ENCODE measurements at places on chromosomes 2 and 18.

GRCh38 chr18:60804415-60804814, 431.8 kb upstream of the MC4R start:
- no peak for DNase-seq

DNA sequence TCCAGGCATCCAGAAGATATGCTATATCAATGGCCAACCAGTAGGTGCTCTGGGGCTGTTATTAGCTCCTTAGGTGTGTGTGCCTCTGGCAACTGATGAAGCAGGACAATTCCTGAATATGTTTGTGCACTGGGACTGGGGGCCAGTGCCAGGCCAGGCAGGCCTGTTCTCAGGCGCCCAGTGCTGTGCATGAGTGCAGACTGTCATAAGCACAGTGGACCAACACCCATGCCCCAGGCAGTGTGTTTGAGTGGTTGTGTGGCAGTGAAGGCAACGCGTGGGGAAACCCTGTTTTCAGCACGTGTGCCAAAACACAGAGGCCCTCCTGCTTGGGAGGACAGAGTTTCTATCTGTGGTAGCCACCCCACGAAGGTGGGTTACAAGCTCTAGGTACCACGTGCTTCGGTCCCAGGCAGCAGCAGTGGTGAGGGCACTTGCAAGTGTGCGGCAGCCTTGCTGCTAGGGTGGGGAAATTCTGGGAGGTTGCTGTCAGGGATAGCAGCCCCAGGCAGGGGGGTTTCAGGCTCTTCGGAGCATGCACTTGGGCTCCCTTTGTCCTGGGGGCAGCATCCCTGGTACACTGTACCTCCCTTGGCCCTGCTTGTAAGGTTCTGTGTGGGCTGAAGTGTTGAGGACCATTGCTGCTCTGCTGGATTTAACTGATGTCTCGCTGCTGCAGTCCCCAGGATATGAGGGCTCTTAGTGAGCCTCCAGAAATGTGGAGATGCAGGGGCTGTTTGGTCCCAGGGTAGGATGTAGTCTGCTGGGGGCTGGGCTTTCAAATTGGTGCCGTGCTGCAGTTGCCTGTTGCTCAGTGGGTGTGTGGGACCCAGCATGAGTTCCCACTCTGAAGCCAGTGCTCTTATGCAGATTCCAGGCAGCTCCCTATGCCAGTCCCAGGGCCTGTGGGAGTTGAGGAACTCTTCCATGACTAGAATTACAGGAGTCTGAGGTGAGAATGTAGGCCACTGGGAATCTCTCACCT, 280.9 kb downstream of the RPRM start:
- no peak for DNase-seq

GRCh38 chr2:64337314-64337713, 116.6 kb upstream of the LGALSL start:
- no peak for DNase-seq

- DNase-seq, result peak; percentile 63
Observed at GRCh38 chr2:10327896-10328669, 25.4 kb downstream of the HPCAL1 start.

DNA sequence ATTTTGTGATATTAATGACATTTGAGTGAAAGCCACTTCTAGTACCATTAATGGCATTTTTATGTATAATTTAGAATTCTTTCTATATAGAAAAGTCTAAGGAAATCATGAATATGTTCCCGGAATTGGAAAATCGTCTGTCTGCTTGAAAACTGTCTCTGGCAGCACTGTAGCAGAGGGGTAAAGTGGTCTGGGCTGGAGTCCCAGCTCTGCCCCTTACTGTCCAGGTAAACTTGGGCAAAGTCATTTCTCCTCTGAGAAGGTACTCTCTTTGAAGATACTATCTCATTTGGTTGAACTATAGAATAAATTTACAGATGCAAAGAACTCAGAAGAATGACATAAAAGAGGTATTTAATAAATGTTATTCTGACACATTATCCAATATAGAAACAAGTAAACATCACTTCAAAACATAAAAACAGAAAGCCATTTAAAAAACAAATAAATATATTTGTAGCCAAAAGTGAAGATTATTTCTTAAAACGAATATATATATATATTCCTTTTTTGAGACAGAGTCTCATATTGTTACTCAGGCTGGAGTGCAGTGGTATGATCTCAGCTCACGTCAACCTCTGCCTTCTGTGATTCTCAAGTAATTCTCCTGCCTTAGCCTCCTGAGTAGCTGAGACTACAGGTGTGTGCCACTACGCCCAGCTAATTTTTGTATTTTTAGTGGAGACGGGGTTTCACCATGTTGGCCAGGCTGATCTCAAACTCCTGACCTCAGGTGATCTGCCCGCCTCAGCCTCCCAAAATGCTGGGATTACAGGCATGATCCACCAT, 149.8 kb upstream of the ITGA4 start:
- DNase-seq, result no peak

GRCh38 chr2:196335221-196335634, 163.8 kb upstream of the STK17B start:
- no peak for DNase-seq

DNA sequence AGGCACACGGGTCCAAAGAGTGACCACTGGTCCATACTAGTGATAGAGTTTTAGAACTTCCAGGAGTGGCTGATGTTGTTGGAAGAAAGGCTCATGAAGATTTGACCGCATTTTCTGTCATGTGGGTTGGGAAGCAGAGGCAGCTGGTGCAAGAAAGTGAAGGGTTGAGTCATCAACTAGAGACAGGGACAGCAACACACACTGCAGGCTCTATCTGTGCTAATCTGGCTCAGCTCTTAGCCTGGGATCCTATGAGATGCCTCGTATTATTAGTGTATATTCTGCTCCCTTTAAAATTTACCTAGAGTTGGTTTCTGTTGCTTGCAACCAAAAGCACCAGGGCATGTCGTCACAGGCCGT, 2.5 kb upstream of the SH3RF3 start:
- no peak for DNase-seq

- DNase-seq, result no peak
Observed at GRCh38 chr18:40613721-40614120, 1341.3 kb upstream of the PIK3C3 start.
